ENCODE measurements at places on chromosomes 5 and 9. TPM values are rescaled to one million over a fixed set of nuclear protein-coding genes. Genes with fewer than 3 reads are reported as not detected.

DNA sequence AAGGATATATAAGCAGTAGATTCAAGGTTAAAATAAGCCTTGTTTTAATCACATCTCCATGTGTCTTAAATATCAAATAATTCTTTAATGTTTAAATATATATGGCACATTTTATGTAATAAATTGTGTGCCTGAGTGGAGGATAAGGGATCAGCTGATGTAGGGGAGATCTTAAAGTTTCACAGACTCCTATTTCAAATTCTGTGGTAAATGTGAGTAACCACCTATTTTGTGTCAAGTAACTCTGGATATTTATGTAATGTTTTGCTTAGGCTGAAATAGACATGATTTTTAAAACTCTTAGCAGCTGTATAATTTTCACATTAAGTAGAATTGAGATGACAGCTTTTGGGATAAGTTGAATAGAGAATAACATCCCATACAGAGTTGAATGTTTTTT is 41.3 kb upstream of the ITGA2 start:
- no peak for DNase-seq

GRCh38 chr5:89315286-89316100 is 432.5 kb upstream of the MEF2C start:
- peak; percentile 63 for DNase-seq

The ELAVL2 gene
- 1.8 TPM for total RNA-seq

DNA sequence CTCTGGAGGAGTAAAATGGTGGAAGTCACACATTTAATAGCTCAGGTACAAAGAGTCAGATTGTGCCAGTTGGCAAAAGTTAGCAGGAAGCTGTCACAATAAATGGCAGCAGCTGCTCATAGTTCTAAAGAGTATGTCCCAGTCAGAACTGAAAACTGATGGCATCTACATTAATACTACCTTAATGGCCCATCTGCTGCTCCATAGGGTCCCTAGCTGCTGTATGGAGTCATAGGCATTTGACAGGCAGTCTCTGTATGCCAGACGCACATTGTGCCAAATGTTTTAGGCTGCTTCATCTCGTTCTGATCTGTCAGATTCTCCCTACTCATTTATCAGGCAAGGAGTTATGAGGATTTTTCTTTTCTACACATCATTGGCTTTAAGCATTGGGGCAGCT is 515.8 kb upstream of the ARRDC3 start:
- DNase-seq: no peak

The IFNA2 gene
- total RNA-seq: not detected

GRCh38 chr9:87551772-87552217 is 54.1 kb downstream of the DAPK1 start:
- peak; percentile 38 for DNase-seq

DNA sequence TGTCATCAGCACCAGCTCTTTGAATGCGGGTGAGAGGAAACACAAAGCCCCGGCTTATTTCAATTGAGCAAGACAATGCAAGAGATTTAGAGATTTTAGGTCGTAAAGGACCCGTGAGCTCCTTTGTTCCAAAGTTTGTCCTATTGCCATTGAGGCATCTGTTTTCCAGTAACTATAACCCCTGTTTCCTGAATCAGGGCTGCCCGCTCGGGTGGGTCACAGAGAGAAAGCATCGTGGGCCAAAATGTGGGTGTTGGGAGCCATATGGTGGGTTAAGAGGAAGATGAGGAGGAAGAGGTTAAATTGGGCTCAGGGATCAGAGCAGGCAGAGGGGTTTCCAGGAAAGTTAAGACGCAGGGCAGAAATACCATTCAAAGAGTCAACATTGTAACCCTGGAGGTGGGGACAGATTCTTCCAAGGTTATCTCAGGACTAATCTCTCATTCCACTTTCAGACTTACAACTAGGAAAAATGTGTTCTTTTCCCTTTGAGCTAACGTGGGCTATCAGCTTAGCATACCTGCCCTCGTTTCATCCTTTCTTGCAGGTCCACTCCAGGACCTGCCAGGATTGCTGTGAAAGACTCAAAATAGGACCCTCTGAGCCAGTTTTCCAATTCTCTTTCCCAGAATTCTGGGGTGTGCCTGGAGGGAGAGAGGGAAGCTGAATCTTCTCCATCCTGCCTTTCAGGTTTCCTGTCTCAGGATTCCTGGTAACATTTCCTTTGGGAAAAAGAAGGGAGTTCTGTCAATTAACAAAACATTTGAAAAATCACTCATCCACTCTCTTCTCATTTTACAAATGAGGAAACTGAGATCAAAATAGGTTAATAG is 95.5 kb upstream of the TAF11L2 start:
- DNase-seq: peak; percentile 20

DNA sequence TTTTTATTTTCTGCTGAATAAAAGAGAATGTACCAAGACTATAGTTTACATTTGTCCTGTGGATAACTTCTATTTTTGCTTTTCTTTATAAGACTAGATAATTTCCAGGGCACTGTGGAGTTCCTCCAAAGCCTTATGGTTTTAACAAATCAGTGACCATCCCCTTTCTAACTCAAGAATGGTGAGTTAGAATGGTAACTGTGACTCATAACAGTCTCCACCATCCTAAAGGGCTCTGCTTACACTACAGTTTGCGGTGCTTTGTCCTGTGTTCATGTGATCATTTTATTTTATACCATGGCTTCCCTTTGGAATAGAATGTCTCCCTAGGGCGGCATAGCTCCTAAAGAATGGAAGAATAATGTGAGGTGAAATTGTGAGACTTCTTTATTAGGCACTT is 30.2 kb downstream of the WDR36 start:
- DNase-seq: no peak

GRCh38 chr9:81636255-81636599 is 53.1 kb downstream of the TLE1 start:
- no peak for DNase-seq

The LIFR gene
- 69.6 TPM for total RNA-seq

DNA sequence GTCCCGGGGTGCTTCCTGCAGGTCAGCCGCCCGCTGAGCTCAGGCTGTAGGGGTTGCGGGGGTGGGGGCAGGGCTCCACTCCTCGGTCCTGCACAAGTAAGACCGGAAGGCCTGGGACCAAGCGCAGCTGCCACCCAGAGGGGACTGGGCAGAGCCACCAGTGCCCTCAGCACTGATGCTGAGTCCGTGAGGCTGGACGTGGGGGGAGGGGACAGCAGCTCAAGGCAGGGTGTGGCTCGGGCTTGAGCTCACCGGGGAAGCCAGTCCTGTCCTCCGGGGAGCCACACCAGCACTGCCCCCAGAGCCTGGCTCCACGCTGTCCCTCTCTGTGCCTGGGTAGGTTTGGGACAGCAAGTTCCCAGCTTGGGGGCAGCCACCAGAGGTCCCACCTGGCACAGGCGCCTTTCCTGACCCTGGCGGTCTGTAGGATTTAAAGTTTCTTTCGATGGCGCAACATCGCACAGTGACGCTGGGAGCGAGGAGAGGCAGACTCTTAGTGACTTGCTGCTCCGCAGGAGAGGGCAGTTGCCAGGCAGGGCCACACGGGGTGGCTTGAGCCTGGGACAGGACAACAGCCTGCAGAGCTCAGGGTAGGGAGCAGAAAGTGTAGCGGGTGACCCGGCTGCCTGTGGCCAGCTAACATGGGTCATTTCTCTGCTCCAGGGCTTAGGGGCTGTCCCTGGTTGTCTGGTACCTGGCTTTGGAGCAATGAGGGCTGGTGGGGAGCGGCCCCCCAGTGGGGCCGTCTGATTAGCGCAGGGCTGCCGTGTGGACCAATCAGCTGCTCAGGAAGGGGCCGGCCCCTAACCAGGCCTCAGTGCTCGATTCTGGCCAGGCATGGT is 5.7 kb downstream of the LCN1 start:
- no peak for DNase-seq

- DNase-seq: no peak
Measured at GRCh38 chr5:140168371-140168770, 6.6 kb upstream of the CYSTM1 start.

The ALDH1A1 gene
- total RNA-seq: 62.8 TPM

The PHYKPL gene
- total RNA-seq: 39.8 TPM

DNA sequence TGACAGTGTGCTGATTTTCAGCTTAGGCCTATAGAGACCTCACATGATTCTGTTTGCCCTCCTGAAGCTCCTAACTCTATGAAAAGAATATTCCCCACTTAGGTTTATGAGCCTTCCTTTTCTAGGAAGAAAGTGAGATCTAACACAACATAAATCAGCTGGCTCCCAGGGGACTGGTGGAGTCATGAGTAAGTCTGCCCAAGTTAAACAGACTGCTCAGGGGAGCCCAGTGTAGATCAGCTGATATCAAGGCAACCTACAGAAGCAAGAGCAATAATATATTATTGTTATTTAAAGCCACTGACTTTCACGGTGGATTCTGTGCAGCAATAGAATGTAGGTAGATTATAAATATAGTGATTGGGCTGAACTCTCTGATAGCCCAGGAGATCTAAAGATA is 1978.6 kb upstream of the CDH6 start:
- no peak for DNase-seq

- no peak for DNase-seq
Measured at GRCh38 chr5:149849966-149850910, 94.4 kb downstream of the PDE6A start.

DNA sequence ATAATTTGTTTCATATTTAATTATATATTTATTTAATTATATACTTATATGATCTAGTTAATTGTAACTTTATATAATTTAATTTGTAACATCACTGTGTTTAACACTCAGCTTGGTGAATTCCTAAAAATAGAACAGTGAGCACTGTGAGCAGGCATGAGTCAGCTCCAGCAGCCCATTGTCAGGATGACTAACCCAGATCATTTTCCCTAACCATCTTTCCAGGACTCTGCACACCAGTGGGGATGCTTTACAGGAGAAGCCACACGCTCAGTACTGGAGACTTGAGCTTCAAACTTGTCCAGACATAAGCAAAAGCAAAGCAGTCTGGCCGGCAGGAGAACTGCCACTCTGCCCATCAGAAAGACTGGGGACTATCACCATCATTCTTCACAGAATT is 446.2 kb upstream of the TRPC7 start:
- DNase-seq: no peak

DNA sequence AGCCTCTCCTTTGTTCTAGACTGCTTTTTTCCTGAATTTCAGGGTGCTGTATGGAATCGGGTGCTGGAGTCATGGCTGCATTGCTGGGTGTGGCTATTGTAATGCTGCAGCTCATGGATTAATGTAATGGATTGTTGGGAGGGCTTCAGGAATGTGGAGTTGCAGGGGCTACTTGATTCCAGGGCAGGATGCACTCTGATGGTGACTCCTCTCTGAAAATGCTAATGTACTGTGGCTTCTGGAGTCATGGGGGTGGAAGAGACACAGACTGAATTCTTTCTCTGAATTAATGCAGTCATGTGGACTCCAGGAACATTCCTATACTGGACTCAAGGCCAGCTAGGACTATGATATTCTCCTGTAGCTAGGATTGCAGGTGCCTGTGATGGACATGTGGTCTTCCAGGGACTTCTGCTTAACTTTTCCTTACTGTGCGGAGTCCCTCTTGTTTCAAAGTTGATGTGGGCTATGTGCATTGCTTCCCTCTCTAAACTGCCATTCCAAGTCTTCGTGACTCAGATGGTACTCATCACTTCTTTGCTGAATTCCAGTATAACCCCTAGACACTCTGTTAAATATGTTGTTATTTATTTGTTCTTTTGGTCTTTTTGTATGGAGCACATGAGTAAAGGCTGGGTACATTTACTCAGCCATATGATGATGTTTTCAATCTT is 396.2 kb downstream of the KCTD16 start:
- no peak for DNase-seq

The FOXD4L5 gene
- not detected for total RNA-seq

DNA sequence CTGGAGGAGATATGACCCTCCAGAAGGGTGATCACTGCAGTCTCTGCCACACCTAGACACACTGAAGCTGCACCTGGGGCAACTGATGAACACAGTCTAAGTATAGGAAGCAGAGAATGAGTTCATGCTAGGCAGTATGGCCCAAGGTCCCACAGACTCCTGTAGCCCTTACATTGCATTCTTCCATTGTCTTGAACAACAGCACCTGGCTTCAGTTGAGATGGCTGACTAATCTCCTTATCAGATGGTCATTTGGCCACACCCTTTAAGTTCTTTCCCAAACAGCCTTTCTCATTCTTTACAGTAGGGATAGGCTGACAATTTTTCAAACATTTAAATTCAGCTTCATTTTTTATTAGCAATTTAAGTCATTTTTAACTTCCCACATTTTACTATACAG is 23.1 kb downstream of the CENPK start:
- DNase-seq: no peak

GRCh38 chr5:151448038-151448985 is 909 bp downstream of the SLC36A1 start:
- DNase-seq: peak; percentile 42

DNA sequence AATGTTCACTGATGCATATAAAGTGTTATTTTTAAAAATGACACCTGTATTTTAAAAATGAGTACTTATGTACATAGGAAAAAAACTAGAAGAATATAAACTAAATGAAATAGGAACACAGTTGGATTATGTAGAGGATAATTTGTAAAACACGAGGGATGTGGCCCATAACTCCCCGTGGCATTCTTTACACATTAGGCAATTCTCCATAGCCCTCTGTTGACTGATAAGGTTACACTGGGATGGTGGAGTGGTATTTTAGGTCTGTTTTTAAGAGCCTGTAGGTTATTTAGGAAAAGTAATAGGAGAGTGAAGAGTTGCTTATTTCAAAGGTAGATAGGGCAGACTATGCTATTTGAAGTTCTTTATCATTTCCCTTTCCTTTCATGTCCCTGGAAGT is 1.8 kb downstream of the CAVIN4 start:
- peak; percentile 75 for DNase-seq

The ANKRD34B gene
- total RNA-seq: not detected

The GABRA1 gene
- total RNA-seq: not detected

The ARL14EPL gene
- not detected for total RNA-seq

- no peak for DNase-seq
Measured at GRCh38 chr5:126718236-126718868, 58.6 kb upstream of the LMNB1 start.

All from tongue (tissue), 3 donors.